ENCODE measurements at places on chromosomes 1 and 21.

- H3K4me1 ChIP-seq, result no peaks in the 10 kb centered on the region
- H3K27ac ChIP-seq, result no peak overlapping the region
- peaks cover 3% of the 10 kb centered on the region for H3K27me3 ChIP-seq
- no peak overlapping the region for H3K4me3 ChIP-seq
Measured at GRCh38 chr1:242873661-242874060, 349.2 kb upstream of the PLD5 start.

GRCh38 chr1:24968941-24969585, 39.0 kb upstream of the RUNX3 start:
- no peaks in the 10 kb centered on the region for H3K27me3 ChIP-seq
- H3K4me1 ChIP-seq, result peaks cover 36% of the 10 kb centered on the region
- H3K27ac ChIP-seq, result no peak overlapping the region
- no peak overlapping the region for H3K4me3 ChIP-seq
- no peaks in the 10 kb centered on the region for H3K36me3 ChIP-seq

DNA sequence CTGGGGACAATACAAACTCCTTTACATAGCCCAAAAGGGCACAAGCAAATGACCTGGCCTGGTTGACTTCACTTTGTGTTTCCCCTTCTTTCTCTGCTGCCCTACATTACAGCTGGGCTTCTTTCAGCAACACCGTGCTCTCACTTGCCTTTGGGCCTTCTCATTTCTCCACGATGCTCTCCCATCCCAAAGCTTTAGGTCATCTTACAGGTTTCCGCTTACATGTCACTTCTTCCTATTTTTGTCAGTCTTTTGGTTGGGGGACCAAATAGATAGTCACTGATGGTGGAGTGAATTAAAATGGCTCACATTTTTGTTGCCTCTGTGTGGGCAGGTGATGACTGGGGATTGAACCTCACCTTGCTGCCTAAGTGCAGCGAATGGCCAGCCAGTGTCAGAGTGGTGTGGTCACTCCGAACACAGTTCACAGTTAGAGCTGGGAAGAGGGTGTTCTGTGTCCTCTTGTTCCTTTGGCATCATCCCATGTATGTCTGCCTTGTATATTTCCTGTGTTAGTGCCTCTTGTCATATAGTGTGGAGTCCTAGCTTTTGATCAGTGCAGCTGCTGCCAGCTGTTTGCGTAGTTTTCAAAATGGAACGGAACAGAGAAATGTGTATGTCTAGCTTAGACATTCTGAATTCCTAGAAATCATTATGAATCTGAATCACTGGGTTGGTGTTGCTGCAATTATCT, 134.8 kb downstream of the NOS1AP start:
- H3K27ac ChIP-seq, result no peak overlapping the region
- no peaks in the 10 kb centered on the region for H3K27me3 ChIP-seq
- DNase-seq, result no peak
- H3K36me3 ChIP-seq, result peaks cover 2% of the 10 kb centered on the region
- no peak overlapping the region for H3K4me3 ChIP-seq

DNA sequence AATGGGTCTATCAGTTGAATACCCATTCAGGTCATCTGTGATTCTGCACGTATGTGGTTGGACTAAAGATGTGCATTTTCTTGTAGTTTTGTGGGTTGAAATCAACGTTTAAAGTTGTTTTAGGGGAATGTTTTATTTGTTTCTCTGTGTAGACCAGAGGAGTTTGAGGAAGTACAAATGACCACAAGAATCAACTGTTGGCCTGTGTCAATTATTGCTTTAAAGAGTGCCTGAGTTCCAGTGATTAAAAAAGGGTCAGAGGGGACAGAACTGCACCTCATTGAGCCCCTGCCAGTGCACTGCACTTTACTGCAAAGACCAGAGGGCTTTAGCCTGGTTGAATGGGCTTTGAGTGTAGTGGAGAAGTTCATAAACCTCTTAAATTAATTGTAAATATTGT, 190.3 kb downstream of the VPS13D start:
- peak overlapping the region; percentile 3 for H3K27ac ChIP-seq
- no peaks in the 10 kb centered on the region for H3K27me3 ChIP-seq
- DNase-seq, result no peak
- no peaks in the 10 kb centered on the region for H3K4me1 ChIP-seq

- H3K36me3 ChIP-seq, result no peaks in the 10 kb centered on the region
- H3K27me3 ChIP-seq, result no peaks in the 10 kb centered on the region
- DNase-seq, result no peak
- no peak overlapping the region for H3K4me3 ChIP-seq
Measured at GRCh38 chr1:202158810-202159533, 1.4 kb downstream of the PTPN7 start.

DNA sequence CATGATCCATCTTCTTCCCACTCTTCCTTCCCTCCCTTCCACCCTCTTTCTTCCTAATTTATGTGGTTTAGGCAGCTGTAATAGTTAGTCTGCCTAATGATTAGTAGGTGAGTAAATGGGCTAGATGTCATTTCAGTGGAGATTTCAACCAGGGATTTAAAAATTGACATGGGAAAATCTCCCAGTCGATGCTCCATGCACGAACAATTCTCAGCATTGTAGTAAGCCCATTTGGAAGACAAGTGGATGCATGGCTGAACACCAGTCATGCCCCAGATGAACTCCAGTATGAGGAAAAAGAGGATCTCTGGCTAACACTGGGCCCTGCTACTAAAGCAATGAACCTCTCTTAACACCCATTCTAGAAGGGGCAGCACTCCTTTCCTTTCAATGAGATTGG, 25.3 kb downstream of the CHI3L2 start:
- H3K4me3 ChIP-seq, result no peak overlapping the region
- H3K27me3 ChIP-seq, result no peaks in the 10 kb centered on the region
- DNase-seq, result no peak
- no peaks in the 10 kb centered on the region for H3K36me3 ChIP-seq
- H3K27ac ChIP-seq, result no peak overlapping the region
- peaks cover 42% of the 10 kb centered on the region for H3K4me1 ChIP-seq

- H3K4me3 ChIP-seq, result no peak overlapping the region
- H3K27ac ChIP-seq, result no peak overlapping the region
- H3K36me3 ChIP-seq, result no peaks in the 10 kb centered on the region
- no peaks in the 10 kb centered on the region for H3K27me3 ChIP-seq
Measured at GRCh38 chr1:11320153-11320936, 47.3 kb downstream of the UBIAD1 start.

DNA sequence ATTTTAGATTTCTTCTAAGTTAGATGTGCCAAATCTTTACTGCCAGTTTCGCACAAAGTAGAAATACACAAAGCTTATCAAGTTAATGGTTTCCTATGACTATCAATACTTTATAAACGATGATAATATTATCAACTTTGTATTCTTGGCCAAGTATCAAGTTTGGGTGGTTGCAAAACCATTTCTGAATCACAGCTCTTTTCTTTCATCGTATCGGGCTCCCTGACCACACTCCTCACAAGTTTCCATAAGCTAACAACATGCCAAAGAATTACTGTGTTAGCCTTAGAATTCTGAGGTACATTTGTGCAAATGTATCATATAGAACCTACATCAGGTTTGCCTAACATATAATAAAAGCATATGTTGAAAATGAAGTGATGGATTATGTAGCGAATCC, 311.0 kb downstream of the KCTD3 start:
- no peak overlapping the region for H3K27ac ChIP-seq
- H3K4me1 ChIP-seq, result no peaks in the 10 kb centered on the region

- no peak for DNase-seq
- peaks cover 27% of the 10 kb centered on the region for H3K36me3 ChIP-seq
- no peak overlapping the region for H3K27ac ChIP-seq
- peaks cover 16% of the 10 kb centered on the region for H3K4me1 ChIP-seq
- no peaks in the 10 kb centered on the region for H3K27me3 ChIP-seq
Measured at GRCh38 chr1:213138391-213138790, 87.3 kb downstream of the RPS6KC1 start.

DNA sequence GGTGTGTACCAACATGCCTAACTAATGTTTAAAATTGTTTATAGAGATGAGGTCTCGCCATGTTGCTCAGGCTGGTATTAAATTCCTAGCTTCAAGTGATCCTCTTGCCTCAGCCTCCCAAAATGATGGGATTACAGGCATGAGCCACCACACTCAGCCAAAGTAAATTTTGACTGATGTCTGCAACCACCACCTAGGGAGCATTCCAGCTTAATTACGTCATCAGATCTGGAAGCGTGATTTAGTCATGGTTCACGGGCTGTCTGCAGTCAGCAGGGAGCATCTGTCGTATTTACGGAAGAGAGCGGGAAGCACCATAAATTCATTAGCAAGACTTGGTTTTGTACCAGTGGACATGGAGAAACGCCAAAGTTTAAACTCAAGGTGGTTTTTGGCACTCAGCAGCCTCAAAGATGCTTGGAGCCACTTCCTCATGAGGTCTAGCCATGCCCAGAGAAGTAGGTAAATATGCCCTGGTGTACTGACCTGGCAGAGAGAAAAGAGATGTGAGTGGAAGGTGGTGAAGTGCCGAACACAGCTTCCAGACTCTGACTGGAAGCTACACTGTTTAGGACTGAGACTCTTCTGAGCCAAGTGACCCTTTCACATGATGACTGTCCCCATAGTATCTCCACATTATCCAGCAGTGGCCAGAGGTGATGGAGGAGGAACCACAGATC, 60.8 kb upstream of the SLC35F3 start:
- H3K4me1 ChIP-seq, result no peaks in the 10 kb centered on the region
- no peak overlapping the region for H3K27ac ChIP-seq

DNA sequence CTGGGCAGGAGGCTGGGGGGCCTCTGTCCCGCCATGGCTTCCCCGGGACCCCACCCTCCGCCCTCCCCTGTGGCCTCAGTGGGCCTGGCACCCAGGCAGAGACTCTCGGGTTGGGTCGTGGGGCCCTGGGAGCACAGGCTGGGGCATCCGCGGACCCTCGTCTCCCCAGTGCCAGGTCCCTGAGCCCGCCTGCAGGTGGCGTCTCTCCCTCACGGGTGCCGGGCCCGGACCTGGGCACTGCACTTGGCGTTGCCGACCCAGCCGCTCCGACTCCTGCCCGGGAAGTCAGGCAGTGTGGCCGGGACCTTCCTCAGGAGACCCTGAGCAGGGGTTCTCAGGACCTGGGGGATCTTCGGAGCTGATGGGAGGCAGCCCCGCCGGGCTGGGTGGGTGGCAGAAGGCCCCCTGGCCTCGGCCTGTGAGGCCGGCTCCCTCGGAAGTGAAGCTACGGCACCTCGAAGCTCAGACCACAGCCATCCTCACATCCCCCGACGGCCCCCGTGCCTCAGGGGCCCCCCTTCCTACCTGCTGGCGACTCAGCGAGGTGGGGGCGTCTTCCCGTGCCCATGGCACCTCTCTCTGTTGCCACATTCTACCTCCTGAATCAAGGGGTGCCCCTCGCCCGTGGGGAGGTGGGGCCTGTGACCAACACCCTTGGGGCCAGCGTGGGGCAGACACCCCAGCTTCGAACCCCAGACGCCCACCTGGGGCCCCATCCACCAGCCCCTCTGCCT, 6.4 kb upstream of the C1orf159 start:
- H3K27me3 ChIP-seq, result peaks cover 35% of the 10 kb centered on the region
- DNase-seq, result peak; percentile 83
- no peak overlapping the region for H3K4me3 ChIP-seq
- peaks cover 3% of the 10 kb centered on the region for H3K36me3 ChIP-seq

GRCh38 chr1:88618331-88618730, 65.7 kb upstream of the PKN2 start:
- no peaks in the 10 kb centered on the region for H3K4me1 ChIP-seq
- no peak for DNase-seq
- H3K27ac ChIP-seq, result no peak overlapping the region
- H3K36me3 ChIP-seq, result peaks cover 17% of the 10 kb centered on the region
- no peak overlapping the region for H3K4me3 ChIP-seq

- H3K36me3 ChIP-seq, result peaks cover 8% of the 10 kb centered on the region
- H3K27ac ChIP-seq, result no peak overlapping the region
- DNase-seq, result no peak
- H3K27me3 ChIP-seq, result no peaks in the 10 kb centered on the region
Measured at GRCh38 chr1:20962576-20963258, 175.6 kb upstream of the HP1BP3 start.

All from neural crest cell (in vitro differentiated cells).